Esophagus squamous epithelium (tissue), 5 donors: ENCODE measurements at places on chromosomes 5 and 9.

DNA sequence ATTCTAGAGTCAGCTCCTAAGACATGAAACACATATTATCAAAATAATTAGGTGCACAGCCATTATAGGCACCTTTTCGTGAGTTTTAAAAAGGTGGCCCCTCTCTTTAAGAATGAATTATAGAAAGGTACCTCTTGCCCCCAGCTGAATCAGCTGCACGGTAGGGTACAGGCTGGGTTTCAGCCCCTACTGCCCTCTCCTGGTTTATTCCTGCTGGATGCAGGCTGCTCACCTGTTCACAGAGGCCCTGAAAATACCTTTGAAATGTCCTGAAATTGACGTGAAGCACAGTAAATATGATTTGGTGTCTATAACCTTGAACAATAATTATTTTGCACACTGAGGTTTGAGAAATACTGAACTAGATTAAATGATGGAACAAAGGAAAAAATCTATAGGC, 504.8 kb upstream of the SGCD start:
- H3K4me1 ChIP-seq, result no peaks in the 10 kb centered on the region
- no peak overlapping the region for H3K27ac ChIP-seq
- no peaks in the 10 kb centered on the region for H3K36me3 ChIP-seq
- no peaks in the 10 kb centered on the region for H3K27me3 ChIP-seq
- H3K4me3 ChIP-seq, result no peak overlapping the region

DNA sequence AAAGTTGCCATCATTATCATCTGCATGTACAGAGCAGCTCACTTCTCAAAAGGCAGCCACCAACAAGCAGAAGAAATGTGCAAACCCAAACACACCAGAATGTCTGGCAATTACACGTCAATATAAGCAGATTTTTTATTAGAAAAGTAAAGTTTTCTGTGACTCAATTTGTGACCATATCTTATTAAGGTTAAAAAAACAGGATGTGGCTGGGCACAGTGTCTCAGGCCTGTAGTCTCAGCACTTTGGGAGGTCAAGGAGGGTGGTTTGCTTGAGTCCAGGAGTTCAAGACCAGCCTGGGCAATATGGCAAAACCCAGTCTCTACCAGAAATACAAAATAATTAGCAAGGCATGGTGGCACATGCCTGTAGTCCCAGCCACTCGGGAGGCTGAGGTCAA, 176.7 kb downstream of the FANCC start:
- H3K27me3 ChIP-seq, result no peaks in the 10 kb centered on the region
- no peaks in the 10 kb centered on the region for H3K36me3 ChIP-seq
- no peaks in the 10 kb centered on the region for H3K4me1 ChIP-seq
- no peak overlapping the region for H3K4me3 ChIP-seq
- no peak for DNase-seq

DNA sequence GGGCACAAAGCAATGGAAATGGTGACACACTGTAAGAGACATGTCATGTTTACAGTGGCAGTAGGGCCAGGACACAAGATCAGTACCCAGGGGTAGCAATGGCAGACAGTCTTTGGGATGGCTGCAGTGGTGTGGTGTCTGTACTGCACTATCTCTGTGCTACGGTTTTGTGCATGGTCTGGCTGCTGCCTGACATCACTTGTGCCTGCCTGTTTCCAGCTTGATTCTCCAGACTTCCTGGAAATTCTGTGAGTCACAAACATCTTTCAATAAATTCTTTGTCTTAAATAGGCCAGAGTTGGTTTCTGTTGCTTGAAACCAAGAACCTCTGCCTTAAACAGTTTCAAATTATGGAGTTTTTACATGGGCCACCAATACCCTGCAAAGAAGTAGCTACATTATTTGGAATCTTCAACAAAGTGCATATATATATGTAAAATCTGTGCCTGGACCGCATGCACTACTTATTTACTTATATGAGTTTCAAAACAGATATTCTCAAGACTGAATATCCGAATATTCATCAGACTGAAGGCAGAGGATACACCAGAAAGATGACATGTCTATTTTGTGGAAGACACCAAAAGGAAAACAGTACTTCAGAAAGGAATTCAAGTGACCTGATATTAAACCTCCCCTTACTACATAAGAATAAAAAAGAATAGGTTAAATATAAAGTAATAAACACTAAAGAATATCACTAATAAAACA, 188.1 kb downstream of the RFX3 start:
- H3K36me3 ChIP-seq, result no peaks in the 10 kb centered on the region
- H3K4me3 ChIP-seq, result no peak overlapping the region

DNA sequence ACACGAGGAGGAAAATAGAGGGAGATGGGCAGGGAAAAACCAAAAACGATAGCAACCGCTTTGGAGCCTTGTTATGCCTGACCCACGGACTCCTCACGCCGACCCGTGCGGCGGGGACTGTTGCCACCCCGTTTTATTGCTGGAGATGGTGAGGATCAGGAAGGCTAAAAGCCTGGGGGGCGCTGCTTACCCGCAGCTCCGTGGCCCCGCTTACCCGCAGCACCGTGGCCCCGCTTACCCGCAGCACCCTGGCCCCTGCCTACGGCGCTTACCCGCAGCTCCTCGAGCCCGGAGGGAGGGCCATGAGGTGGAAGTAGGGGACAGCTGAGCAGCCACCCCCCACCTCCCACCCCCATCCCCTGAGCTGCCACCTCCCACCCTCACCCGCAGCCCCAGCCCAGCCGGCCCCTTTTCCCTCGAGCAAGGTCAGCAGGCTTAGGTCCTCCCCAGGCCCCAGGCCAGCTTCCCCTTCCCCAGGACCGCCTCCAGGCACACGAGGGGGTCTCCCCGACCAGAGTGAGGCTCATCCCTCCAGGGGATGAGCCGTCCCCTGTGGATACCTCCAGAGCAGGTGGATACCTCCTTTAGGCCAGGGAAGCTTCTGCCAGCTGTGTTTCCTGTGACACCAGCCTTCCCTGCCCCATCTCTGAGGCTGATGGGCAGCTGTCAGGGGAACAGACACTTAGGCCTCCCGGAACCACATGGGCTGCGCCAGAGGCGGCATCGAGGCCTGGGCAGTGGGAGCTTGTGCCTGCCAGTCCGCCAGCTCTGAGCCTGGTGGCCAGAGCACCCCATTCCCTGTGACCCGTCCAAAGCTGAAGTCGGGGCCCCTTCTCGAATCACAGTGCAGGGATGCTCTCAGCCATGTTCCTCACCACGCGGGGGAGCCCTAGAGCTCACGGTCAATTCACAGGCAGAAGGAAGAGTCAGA, 92.3 kb downstream of the LMX1B start:
- H3K36me3 ChIP-seq, result no peaks in the 10 kb centered on the region
- peaks cover 6% of the 10 kb centered on the region for H3K4me1 ChIP-seq
- H3K27ac ChIP-seq, result no peak overlapping the region
- peaks cover 74% of the 10 kb centered on the region for H3K27me3 ChIP-seq
- no peak for DNase-seq
- no peak overlapping the region for H3K4me3 ChIP-seq

DNA sequence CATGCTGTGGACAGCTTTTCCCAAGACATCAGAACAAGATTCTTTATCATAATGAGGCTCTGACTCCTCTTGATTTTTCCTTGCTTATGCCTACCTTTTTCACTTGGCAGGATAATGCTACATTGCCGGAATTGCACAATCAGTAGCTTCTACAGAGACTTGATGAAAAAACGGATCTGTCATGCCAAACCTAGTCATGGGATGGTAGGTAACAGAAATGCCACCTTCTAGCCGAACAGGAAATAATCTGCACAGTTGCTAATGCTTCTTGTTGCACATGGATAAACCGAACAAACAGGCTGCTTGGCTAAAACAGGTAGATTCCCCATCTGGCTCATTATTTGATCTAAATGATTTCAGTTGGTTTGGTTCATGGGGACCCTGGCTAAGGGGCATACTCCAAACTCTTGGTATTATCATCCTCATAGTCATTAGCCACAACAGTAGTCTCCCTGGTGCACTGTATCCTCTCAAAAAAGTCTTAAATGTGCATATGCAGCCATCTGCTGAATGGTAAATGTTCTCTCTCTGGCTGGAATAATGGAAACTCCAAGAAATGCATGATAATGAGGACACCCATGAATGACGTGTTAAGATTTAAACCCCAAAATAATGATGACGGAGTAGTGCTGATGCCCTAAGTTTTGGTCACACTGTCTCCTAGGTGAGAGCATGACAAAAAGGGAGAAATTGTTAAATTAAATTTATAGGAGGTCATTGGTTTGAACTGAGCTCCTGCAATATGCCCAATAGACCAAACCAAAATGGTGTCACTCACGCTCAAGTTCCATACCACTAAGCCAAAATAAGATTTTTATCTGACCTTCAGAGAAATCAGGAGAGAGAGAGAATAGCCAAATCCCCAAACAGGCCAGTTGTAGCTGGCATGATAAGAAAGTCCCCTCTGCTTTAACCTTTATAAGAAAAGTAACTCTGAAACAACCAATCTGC, 47.0 kb downstream of the RAPGEF1 start:
- no peaks in the 10 kb centered on the region for H3K27me3 ChIP-seq
- no peak overlapping the region for H3K4me3 ChIP-seq
- H3K36me3 ChIP-seq, result no peaks in the 10 kb centered on the region
- no peak for DNase-seq
